ENCODE measurements at places on chromosomes 12 and 14.

GRCh38 chr12:50732591-50732990, 31.3 kb upstream of the ATF1 start:
- no peak for DNase-seq

DNA sequence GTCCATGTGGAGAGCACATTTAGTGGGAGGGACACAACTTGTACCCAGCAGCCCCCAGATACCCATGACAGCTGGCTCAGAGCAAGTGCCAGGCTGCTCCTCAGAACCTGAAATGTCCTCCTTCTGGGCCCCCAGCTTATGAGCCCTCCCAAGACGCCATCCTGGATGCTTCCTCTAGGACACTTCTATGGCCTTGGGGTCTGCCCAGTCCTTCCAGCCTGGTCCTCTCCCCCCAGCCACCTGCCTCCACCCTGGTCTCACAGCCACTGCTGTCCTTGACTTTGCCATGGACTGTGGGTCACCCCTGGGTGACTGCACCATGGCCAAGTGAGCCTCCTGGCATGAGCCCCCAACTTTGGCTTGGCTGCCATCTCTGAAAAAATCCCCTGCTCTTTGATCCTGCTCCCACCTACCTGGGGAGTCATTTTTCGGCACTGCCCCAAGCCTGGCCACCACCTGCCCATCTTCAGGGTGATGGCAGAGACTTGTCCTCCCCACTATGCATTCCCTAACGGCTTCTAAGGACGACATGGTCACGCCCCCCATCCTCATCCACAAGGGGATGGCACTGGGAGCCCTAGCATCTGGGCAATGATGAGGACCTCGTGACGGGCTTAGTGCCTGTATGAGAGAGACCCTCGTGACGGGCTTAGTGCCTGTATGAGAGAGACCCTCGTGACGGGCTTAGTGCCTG, 323.7 kb downstream of the TMEM121 start:
- DNase-seq, result no peak

DNA sequence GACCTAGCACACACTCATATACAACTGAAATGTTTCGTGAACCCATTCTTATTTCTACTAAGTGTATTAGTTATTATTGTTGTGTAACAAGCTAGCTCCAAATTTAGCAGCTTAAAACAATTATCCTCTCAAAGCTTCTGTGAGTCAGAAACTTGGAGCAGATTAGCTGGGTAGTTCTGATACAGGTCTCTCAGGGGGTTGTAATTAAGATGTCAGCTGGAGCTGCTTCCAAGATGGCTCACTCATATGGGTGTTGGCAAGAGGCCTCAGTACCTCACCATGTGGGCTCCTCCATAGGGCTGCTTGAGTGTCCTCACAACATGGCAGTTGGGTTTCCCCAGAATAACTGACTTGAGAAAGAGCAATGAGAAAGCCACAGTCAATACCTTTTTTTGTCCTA, 9.8 kb downstream of the GPR135 start:
- DNase-seq, result no peak

DNA sequence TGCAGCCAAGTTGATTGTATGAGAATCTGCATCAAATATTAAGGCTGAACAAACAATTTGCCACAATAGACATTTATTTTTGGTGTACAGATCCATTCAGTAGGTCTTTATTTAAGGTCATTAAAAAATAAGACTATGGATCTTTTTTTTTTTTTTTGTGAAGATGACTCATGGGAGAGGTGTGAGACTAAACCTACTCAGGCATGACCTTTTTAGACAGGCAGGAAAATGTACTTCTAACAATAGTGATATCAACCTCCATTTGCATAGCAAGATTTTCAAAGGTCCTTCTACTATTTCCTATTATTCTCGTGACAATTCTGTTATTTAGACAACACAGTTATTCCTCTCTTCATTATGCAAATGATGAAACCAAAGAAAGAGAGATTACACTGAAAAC, 39.9 kb upstream of the PTPRR start:
- no peak for DNase-seq

DNA sequence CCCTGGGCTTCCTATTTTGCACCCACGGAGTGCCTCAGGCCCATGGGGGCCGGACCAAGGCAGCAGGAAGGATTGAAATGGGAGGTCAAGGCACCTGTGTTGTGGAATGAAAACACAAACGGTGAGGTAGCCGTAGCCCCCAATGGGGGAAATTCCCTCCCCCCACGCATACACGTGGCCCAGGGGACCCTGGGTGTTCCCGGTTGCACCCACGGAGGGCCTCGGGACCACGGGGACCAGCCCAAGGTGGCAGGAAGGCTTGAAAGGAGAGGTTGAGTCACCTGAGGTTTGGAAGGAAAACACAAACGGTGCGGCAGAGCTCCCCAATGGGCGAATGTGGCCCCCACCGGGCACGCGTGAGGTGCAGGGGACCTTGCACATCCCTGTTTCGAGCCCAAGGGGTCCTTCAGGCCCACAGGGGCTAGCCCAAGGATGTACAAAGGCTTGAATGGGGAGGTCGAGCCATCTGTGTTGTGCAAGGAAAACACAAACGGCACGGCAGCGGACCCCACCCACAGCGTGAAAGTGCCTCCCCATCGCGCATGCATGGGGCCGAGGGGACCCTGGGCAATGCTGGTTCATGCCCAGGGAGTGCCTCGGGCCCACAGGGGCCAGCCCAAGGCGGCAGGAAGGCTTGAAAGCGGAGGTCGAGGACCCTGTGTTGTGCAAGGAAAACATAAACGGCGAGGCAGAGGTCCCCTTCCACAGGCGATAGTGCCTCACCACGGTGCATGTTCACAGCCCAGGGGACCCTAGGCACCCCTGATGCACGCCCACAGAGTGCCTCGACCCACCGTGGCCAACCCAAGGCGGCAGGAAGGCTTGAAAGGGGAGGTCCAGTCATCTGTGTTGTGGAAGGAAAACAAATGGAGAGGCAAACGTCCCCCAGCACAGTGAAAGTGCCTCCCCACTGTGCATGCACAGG, 376.7 kb downstream of the ALG10 start:
- DNase-seq, result peak; percentile 7

GRCh38 chr12:92136965-92137721, 8.5 kb downstream of the BTG1 start:
- no peak for DNase-seq

- DNase-seq, result no peak
These were observed 9.8 kb downstream of the FAM222A start for GRCh38 chr12:109723311-109723881.

GRCh38 chr12:61138415-61138759, 1121.8 kb upstream of the USP15 start:
- DNase-seq, result no peak

DNA sequence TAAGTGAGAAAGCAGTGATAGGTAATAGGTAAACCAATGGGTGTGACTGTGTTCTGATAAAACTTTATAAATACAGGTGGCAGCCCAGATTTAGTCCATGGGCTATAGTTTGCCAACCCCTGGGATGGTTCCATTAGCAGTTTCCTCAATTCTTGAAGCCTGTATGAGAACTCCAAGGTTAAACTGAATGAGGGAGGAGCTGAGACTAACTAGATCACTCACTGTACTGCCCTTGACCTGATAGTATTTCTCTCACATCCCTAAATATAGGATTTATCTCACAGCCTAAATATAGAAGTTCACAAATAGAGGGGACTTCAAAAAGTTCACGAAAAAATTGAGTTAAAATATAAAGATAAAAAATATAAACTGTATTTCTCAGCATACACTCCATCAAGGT, 439.6 kb upstream of the CCDC196 start:
- no peak for DNase-seq

DNA sequence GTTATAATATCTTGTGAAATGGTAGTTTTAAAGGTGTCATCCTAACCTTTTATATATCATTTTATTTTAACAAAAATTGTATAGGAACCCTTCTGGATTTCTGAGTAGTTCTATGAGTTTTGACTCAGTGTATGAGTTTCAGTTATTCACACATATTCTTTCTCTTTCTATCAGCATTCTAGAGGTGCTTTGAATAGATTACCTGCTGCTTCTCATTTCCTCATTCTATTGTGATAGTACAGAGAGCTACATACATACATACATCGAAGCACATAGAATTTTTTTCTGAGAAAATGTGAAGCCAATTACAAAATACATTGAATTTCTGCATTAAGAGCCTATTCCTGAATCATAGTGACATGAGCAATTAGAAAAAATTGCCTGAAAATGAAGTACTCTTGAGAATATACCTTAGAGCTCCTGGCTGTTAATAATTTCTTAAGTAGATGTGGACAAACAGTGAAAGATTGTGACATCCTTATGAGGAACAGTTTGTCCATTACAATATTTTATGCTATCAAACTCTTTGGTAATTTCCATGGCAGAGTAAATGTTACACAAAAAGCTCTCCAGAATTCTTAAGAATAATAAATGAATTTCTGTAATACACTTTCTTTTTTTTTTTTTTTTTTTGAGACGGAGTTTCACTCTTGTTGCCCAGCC, 556.6 kb downstream of the TRHDE start:
- DNase-seq, result no peak

- no peak for DNase-seq
These were observed 707.5 kb downstream of the GALC start for GRCh38 chr14:87285506-87285905.

DNA sequence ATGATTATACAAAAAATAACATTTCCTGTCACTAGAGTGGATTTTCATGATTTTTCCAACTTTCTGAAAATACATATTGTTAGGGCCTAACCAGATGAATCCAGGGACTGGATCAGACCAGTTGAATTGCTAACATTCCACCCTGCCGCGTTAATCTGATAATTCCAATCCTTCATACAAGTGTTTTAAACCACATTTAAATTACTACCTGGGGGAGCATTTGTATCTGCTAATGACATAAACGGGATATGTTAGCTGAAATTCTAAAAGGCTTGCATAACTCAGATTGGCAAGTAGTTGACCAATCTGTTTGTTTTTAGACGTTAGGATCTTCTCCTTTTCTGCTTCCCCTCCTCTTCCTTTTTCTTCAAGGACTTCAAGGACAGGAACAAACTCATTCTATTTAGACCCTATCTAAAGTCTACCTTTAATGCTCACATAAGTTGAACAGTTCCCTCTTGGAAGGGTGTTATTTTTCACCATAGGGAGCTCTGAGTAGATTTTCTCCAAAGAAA, 239.0 kb downstream of the ADAMTS20 start:
- DNase-seq, result no peak

GRCh38 chr14:69591317-69591716, 16.6 kb upstream of the CCDC177 start:
- no peak for DNase-seq

DNA sequence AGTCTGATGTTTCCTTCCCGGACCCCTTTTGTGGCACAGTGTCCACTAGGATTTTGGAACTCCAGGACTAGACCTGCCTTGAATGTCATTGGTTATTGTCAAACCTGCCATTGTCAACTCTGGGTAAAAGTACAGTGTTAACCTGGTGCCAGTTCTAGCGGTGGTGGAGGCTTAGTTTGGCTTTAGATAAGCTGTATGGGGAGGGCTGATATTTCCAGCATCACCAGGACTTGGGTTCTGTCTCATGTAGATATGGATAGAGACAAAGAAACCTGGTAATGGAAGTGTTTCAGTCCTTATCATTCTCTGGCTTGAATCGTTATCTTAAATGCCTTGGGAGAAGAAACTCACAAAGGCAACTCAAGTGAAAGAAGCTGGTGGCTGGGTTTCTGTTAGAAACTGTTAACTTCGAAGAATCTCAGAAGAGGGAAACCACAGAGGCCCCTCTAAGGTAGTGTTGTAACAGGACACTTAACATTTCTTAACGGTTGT, 10.6 kb downstream of the CHST11 start:
- no peak for DNase-seq
